Stimulated activated CD4-positive, alpha-beta T cell treated with anti-CD3 and anti-CD28 coated beads, Interleukin-1b, Interleukin-23, amount 100 ng/mL, for 1 hour (primary cell): ENCODE measurements at places on chromosomes 11 and 22.

DNA sequence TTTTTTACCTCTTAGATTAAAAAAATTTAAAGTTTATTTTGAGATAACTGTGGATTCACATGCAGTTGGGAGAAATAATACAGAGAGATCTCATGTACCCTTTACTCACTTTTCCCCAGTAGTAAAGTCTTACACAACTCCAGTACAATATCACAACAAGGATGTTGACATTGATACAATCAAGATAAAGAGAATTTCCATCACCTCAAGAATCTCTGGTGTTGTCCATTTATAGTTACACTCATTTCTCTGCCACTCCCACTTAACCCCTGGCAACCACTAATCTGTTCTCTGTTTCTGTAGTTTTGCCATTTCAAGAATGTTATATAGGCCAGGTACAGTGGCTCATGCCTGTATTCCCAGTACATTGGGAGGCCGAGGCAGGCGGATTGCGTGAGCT lies 10.5 kb upstream of the ZBED5 start:
- no peak for DNase-seq

DNA sequence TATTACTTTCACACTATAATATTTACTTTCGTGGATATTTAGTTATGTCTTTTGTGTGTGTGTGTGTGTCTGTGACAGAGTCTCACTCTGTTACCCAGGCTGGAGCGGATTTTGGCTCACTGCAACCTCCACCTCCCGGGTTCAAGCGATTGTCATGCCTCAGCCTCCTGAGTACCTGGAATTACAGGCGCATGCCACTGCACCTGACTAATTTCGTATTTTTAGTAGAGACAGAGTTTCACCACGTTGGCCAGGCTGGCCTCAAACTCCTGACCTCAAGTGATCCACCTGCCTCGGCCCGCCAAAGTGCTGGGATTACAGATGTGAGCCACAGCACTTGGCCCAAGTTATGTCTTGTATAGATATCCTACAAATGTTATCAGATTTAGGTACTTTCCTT lies 9.9 kb downstream of the PISD start:
- no peak for DNase-seq

- DNase-seq = no peak
These were observed 7.3 kb downstream of the SREBF2 start for GRCh38 chr22:41840216-41840615.

- DNase-seq = no peak
These were observed 745 bp upstream of the ZBTB44 start for GRCh38 chr11:130315354-130315970.

DNA sequence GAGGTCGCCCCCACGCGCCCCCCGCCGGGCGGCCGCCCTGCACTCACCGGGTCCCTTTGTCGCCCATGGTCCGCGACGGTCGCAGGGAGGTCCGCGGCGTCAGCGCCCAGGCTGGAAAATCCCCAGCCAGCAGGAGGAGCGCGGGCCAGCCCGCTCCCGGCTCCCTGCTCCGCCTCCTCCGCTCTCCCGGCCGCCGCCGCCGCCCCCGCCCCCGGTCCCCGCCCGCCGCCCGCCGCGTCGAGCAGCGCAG lies at the start of gene ARRB1:
Gene ARRB1, minus strand, starts transcription at position 121 of the 250 bp plus-strand sequence. Its CDS starts 54 bp downstream, at position 67.
- no peak for DNase-seq

DNA sequence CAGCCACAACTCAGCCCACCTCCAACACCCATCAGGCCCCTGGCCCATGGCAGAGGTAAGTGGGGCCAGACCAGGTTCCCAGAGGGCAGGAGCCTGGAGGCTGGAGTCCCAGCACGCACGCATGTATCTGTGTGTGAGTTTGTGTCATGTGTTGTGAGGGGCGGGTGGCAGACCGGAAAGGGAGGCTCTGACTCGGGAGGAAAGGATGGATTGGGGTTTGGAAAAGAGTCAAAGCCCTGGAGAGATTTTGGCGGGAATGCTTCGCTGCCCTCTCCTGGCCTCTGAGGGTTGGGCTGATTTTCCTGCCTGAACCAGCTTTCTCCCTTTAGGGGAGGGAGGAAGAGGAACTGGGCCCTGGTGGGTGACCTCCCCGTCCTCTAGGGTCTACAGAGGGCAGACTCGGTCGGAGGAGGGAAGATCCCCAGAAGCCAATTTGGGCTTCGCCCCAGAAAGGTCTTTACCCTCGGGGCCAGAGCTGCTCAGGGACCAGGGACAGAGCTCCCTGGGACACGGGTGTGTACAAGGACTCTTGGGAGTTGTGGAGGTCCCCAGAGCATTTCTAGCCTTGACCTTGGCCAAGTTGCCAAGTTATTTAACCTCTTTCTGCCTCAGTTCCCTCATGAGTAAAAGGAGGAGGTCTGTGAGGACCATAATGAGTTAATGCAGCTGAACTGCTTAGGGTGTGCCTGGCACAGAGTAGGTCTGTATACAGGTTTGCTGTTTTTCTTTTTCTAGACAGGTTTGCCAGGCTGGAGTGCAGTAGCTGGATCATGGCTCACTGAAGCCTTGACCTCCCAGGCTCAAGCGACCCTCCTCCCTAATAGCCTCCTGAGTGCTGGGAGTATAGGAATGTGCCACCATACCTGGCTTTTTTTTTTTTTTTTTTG lies 6.9 kb downstream of the C11orf68 start:
- no peak for DNase-seq

- no peak for DNase-seq
These were observed 92.2 kb upstream of the ALKBH3 start for GRCh38 chr11:43788421-43788820.

DNA sequence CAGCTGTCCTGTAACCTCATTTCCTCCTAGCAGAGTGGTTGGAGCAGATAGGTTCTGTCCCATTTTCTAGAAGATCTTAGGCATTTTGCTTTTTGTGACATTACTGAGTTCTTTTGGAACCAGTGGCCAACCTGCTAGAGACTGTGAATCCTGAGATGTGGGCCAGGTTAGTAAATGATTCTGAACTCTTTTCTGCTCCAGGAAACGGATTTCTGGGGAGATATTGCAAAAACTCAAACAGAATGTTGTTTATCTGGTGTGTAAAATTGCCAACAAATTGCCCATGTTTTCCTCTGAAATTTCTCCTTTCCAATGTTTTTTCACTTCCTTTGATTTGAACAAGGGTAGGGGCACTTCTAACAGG lies 32.7 kb downstream of the SLC6A5 start:
- DNase-seq = no peak

DNA sequence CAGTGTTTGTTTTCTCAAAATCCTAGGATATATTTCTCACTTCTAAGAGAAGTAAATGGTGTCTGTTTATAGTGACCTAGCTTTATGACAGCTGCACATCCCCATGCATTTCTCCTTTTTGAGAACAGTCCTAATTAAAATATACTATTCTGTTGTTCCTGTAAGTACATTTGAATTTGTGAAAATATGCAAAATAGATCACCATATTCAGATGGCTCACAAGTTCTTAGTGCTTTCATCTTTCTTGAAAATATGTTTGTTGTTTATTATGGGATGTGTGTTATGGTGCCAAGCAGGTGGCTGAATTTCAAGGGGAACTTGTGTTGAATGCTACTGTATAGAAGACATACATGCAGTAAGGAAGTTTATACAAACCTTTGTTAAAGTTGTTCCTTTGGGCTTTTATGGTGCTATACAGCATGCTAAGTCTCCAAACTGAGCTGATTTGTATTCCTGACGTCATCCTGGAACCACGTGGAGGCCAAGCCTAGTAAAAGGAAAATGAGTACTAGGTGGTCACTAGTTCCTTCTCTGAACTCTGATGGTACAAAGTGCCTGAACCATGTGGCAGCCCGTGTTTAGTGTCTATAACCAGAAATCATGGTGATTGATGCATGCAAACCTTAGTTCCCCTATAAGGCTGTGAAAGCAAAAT lies 7.8 kb upstream of the VSTM5 start:
- no peak for DNase-seq

DNA sequence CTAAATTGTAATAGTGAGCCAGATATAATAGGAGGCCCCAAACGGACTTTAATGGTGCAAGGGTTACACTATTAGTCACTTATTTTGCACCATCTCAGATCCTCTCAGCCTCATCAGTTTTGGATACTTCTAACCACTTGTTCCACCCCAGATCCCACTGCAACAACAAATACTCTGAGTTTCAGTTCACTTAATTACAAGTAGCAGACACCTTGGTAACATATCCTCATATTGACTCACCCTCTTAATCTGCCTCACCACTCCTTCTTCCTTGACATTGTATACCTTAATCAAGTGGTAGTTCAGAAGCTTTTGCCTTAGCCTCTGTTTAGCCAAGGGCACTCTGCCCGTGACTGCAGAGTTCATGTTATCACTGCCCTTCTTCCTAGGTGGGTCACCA lies 256.1 kb upstream of the UBASH3B start:
- DNase-seq = no peak

- DNase-seq = no peak
These were observed 64.9 kb upstream of the EED start for GRCh38 chr11:86179646-86180064.

DNA sequence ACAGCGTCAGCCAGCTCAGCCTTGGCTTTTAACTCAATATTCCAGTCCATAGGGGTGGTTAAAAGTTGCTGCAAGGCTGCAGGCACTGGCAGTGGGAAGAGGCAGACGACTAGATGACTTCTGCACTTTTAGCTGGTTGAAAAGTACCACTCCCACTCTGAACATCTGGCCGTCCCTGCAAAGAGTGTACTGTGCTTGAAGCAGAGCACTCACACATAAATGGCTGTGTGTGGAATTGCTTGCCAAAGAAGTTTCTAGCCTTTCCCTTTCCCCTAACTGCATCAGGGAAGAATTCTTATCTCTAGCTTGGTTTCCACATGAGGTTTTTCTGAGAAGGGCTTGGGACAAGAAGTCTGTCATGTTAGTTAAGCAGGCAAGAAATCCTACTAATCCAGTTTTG lies 5.1 kb upstream of the PHLDB1 start:
- DNase-seq = no peak

GRCh38 chr11:69002570-69003231 lies 10.3 kb downstream of the MRGPRF start:
- DNase-seq = no peak

- DNase-seq = no peak
These were observed 995.1 kb downstream of the BRD1 start for GRCh38 chr22:48832592-48832991.

GRCh38 chr11:74853223-74853622 lies 95.7 kb downstream of the XRRA1 start:
- no peak for DNase-seq

- DNase-seq = peak; percentile 63
These were observed 3.6 kb downstream of the AHNAK start for GRCh38 chr11:62542750-62543567.

GRCh38 chr11:134406264-134407185 lies 5.5 kb downstream of the B3GAT1 start:
- DNase-seq = no peak

GRCh38 chr22:47782328-47783075 lies 1020.1 kb downstream of the TBC1D22A start:
- no peak for DNase-seq

- no peak for DNase-seq
These were observed 60.3 kb downstream of the LRRC74B start for GRCh38 chr22:21106000-21106399.

DNA sequence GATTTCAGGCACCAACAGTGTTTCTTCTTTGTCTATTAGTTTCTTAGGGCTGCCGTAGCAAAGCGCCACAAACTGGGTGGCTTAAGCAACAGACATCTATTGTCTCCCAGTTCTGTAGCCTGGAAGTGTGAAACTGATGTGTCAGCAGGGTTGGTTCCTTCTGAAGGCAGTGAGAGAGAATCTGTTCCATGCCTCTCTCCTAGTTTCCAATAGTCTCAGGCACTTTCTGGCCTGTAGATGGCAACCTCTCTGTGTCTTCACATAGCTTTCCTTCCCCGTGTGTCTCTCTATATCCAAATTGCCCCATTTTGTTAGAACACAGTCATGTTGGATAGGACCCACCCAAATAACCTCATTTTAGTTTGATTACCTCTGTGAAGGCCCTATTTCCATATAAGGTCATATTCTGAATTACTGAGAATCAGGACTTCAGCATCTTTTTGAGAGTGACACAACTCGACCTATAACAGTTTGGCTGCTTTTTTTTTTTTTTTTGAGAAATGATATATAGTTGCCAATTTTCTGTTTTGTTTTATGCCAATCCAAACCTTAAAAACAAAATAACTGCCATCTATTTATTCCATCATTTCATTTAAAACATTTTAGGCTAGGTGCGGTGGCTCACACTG lies 108.2 kb downstream of the SLC36A4 start:
- no peak for DNase-seq

DNA sequence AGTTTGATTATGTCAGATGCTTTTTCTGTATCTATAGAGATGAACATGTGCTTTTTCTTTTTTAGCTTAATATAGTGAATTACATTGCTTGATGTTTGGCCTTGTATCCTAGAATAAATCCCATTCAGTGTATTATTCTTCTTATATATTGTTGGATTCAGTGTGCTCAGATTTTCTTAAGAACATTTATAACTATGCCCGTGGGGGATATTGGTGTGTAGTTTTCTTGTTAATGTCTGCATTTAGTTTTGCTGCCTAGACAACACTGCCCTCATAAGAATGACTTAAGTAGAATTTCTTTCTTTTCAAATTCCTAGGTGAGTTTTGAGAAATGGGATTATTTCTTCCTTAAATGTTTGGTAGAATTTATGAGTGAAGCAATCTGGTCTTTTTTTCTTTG lies 98.5 kb downstream of the TMEM135 start:
- DNase-seq = no peak

GRCh38 chr11:47914743-47915142 lies 65.6 kb upstream of the PTPRJ start:
- DNase-seq = no peak

DNA sequence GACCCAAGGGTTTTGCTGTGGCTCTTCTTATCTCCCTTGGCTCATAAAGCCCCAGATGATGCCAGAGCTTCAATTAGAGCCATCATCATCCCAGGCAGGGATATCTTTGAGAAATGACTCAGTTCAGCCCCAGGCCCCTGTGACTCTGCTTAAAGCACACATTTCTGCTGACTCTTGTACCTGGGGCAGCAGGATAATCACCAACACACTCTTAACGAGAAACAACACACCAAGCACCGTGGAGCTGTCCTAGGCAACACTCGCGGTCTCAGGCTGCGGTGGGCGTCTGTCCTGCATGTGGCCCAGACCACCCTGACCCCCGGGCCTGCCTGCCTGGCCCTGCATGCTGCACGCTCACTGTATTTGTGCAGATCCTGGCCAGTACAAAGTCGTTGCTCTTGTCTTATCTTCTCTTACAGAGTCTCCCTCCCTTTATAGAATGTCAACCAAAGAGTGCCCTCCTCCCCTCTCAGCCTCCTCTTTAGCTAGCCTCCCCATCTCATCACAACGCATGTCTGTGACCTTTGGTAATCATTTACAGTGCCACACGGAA lies 114.2 kb upstream of the PARVA start:
- DNase-seq = no peak

DNA sequence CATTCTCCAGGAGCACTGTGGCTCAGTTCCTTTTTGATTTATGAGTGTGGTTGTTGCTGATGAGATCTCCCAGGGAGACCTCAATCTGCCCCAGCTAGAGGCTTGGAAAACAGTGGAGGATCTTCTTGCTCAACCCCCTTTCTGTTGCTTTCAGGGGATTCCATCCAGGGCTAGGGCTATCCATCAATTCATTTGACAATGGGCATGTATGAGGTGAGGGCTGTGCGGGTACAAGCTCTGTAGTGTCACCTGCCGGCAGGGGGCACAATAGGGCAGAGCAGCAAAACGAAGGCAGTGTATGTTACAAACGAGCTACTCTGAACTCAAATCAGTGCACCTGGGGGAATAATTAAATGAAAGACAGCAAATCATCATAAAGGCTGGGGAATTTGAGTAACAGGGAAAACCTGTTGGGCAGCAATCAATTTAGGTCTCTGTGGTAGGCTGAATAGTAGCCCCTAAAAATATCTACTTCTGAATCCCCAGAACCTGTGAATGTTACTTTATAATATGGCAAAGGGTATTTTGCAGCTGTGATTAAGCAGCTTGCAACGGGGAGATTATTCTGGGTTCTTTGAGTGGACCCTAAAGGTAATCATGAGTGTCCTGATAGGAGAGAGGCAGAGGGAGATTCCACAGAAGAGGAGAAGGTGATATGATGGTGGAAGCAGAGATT lies 170.3 kb upstream of the ZBED5 start:
- DNase-seq = peak; percentile 60
